ENCODE measurements at places on chromosomes 16 and 17.

GRCh38 chr16:79263425-79263824 lies 337.1 kb downstream of the MAF start:
- DNase-seq = no peak

GRCh38 chr17:30113213-30113612 lies 3.4 kb upstream of the NSRP1 start:
- peak; percentile 9 for DNase-seq

DNA sequence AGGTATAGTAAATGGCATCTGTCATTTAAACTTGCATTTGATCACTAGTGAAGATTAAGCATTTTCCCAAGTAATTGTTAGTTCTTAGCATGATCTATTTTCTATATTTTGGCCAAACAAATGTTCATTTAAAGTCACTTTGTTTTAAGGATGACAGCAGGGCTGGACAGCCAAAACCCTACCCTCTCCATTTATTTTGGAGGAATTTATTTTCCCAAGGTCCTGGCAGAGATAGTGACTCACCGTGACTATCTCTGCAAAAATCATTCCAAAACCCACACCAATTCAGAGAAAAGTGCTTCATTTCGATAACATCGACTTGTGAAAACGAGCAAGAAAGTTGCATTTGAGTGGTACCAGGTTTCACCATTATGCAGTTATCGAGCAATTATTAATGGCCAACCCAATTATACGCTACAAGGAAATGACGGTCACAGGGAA lies 665 bp upstream of the AKAP1 start:
- no peak for DNase-seq

DNA sequence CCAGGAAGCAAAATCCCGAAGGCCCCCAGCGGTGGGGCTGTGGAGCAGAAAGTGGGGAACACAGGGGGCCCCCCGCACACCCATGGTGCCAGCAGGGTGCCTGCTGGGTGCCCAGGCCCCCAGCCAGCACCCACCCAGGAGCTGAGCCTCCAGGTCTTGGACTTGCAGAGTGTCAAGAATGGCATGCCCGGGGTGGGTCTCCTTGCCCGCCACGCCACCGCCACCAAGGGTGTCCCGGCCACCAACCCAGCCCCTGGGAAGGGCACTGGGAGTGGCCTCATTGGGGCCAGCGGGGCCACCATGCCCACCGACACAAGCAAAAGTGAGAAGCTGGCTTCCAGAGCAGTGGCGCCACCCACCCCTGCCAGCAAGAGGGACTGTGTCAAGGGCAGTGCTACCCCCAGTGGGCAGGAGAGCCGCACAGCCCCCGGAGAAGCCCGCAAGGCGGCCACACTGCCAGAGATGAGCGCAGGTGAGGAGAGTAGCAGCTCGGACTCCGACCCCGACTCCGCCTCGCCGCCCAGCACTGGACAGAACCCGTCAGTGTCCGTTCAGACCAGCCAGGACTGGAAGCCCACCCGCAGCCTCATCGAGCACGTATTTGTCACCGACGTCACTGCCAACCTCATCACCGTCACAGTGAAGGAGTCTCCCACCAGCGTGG lies 6.5 kb downstream of the CBX2 start:
- no peak for DNase-seq

GRCh38 chr17:13634021-13634420 lies 32.3 kb upstream of the HS3ST3A1 start:
- DNase-seq = no peak

GRCh38 chr16:48810803-48811453 lies 200.9 kb upstream of the N4BP1 start:
- no peak for DNase-seq

DNA sequence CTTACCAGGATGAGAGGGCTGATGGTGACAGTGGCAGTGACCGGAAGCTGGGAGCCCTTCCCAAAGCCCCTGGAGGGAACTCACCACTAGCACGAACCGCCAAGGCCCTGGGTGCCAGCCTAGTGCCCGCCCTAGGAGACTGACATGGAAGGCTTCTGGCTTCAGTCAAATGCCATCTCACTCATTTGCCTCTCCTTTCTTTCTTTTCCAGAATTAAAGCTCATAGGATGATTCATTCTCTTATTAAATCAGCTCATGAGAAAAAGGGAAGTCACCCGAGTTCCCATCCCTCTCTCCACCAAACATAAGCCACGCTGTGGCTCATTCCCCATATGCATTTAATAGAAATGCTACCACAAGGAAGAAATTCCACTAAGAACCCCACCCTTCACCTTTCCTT lies 12.1 kb downstream of the CUEDC1 start:
- no peak for DNase-seq
